ENCODE measurements at places on chromosomes 7 and 10. TPM values are rescaled to one million over a fixed set of nuclear protein-coding genes. Genes with fewer than 3 reads are reported as not detected.

GRCh38 chr10:95233377-95234034 lies 39.5 kb downstream of the ACSM6 start:
- H3K27ac ChIP-seq, result peak overlapping the region; percentile 67
- H3K4me3 ChIP-seq, result no peak overlapping the region
- peaks cover 39% of the 10 kb centered on the region for H3K36me3 ChIP-seq
- DNase-seq, result no peak
- H3K4me1 ChIP-seq, result peaks cover 70% of the 10 kb centered on the region

- H3K4me1 ChIP-seq, result peaks cover 41% of the 10 kb centered on the region
- H3K36me3 ChIP-seq, result peaks cover under 1% of the 10 kb centered on the region
- DNase-seq, result no peak
- no peaks in the 10 kb centered on the region for H3K27me3 ChIP-seq
These were observed 384.0 kb downstream of the SORCS3 start for GRCh38 chr10:105025092-105025491.

EGR2 gene
- total RNA-seq, result 1.6 TPM

DNA sequence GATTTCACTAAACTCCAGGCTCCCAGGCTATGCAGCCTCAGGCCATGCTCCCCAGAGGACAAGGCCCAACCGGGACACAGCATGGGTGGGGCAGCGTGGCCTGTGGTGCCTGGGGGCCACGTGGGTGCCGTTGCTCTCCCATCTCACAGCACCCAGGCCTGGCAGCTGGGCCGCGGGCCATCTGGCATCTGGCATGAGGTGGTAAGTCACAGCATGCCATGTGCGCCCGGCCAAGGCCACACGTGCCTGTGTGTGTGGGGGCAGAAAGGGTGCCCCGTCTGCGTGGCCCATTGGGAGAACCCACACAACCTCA lies 204.1 kb downstream of the EBF3 start:
- no peak for DNase-seq
- H3K36me3 ChIP-seq, result peaks cover 7% of the 10 kb centered on the region
- H3K4me1 ChIP-seq, result peaks cover 13% of the 10 kb centered on the region
- no peak overlapping the region for H3K27ac ChIP-seq
- H3K4me3 ChIP-seq, result no peak overlapping the region

- peaks cover 18% of the 10 kb centered on the region for H3K36me3 ChIP-seq
- H3K4me3 ChIP-seq, result no peak overlapping the region
- H3K27me3 ChIP-seq, result no peaks in the 10 kb centered on the region
- H3K4me1 ChIP-seq, result no peaks in the 10 kb centered on the region
These were observed 61.9 kb upstream of the PDLIM1 start for GRCh38 chr10:95352684-95353083.

Data from WTC11 (cell line).